ENCODE measurements at places on chromosomes 16 and 17. TPM values are rescaled to one million over a fixed set of nuclear protein-coding genes. Genes with fewer than 3 reads are reported as not detected.

CHRNE gene
- total RNA-seq: 0.79 TPM

CD79B gene
- total RNA-seq: 1.3 TPM

CEP112 gene
- total RNA-seq: 36.6 TPM

CPHXL gene
- total RNA-seq: not detected

SEZ6 gene
- 0.16 TPM for total RNA-seq

GRCh38 chr17:50003911-50004310 is 8.9 kb upstream of the DLX3 start:
- DNase-seq: no peak

DNA sequence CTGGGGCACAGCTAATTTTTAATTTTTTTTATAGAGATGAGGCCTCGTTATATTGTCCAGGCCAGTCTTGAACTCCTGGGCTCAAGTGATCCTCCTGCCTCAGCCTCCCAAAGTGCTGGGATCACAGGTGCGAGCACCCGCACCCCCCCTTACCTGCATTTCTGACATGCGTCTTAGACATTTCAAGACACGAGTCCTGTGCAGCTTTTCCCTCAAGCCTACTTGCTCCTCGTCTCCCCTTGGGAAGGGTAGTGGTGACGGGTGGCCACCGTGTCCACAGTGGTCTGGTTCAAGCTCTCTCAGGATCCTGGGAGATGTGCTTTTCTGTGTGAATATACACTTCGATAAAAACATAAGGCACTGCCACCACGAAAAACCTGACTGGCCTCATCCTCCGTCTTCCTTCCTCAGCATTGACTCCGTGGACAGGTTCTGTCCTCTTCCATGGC is 9.6 kb downstream of the CANT1 start:
- DNase-seq: no peak

DNA sequence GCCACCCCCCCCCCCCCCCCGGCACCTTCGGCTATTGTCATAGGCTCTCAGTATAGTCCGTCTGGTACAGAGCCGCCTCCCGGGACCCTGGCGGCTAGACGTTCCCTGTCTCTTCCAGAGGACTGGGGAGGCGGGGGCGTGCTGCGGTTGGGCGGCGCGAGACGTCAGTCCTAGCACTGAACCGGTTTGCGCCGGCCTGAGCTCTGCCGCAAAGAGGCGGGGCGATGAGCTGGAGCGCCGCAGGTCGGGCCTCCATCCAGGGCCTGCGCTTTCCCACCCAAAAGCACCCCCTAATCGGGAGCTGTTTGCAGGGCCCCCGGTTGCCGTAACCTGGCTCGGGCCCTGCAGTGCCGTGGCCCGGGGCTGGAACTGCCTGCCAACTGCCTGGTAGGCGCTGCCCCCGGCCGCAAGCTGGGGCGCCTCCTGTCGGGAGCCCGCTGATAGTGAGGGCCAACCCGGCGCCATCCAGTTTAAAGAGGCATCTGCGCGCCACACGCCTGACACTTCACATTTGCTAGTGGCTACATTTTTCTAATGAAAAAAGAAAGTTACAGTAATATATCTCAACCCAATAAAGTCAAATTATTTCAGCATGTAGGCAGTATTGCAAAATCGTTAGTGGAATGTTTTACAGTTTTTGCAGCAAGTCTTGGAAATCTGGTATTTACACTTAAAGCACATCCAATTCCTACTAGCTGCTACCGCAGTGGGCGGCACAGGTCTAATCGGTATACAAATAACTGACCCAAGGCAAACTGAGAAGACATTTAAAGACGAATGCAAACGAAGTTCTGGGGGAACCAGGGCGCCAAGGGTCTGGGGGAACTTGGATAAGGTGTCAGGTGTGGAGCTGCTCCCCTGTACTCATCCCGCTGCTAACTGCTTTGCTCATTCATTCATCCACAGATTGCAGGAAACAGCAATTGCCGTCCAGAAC is 753 bp upstream of the USP22 start:
- peak; percentile 94 for DNase-seq

DNA sequence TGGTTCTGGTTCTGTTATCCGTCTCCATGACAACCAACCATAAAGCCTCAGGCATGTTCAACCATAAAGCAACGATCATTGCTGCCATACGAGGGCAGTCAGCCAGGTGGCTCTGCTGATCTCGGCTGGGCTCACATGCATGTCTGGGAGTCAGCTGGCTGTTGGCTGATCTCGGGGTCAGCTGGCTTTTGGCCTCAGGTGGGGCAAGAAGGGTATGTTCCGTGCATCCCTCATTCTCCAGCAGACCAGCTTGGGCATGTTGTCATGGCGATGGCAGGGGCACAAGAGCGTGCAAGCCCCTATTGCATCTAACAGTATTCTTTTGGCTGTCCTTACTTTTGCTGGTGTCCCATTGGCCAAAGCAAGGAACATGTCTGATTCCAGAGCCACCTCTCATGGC is 86.2 kb downstream of the ABCC6 start:
- no peak for DNase-seq

GRCh38 chr16:23902748-23903414 is 67.1 kb downstream of the PRKCB start:
- no peak for DNase-seq

DNA sequence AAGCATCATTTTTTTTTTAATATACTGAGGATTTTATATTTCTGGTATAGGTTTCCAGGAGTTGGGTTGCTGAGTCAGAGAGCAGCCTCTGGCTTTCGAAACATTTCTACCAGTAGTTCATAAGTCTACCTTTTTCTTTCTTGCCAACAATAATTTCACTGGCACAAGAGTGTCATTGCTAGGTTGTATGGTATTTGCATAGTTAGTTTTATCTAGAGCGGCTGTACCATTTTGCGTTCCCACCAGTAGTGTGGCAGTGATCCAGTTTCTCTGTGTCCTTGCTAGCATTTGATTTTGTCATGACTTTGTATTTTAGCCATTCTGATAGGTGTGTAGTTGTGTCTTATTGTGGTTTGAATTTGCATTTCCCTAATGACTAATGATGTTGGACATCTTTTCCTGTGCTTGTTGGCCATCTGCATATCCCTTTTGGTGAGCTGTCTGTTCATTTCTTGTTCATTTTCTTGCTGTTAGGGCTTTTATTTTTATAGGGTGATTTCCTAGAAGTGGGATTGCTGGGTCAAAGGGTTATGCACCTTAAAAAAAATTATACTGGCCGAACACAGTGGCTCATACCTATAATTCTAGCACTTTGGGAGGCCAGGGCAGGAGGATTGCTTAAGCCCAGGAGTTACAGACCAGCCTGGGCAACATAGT is 39.9 kb downstream of the SNX29 start:
- DNase-seq: no peak

- no peak for DNase-seq
Measured at GRCh38 chr17:44253006-44253405, 14.9 kb downstream of the SLC4A1 start.

GRCh38 chr17:40534371-40535189 is 30.7 kb downstream of the CCR7 start:
- no peak for DNase-seq

DNA sequence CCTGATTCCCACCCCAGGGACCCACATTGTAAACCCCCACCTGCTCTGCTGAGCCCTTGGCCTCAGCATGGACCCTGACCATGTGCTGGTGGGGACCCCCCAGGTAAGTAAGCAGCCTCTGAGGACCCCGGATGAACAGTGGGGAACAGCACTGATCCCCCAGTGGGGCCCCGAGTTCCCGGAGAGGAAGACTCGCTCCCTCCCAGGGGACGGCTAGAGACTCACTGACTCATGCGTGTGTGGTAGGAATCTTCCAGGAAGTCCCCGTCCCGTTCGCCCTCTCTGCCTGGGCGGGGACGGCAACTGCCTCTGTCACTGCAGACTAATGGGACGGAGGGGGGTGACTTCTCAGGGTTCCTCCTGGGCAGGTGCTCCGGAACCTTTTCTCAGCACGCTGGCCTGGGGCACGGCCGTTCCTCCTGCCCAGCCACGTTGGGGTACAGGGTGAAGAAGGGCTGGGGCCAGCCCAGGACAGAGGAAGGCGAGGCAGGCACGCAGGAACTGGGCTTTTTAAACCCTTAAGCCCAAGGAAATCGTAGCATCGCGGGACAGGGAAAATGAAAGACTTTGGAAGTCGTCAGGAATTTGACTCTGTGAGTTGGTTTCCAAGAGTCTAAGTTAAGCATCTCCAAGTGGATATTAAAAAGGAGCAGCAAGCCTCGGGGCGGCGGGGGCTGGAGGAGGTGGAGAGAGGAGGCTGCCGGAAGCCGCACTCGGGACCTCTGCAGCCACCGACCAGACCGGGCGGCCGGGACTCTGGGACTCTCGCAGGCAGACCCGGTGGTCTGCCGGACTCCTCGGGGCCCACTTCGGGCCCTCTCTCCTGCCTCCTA is 178.7 kb downstream of the SEC14L1 start:
- no peak for DNase-seq

GRCh38 chr16:87040169-87041117 is 276.7 kb downstream of the C16orf95 start:
- no peak for DNase-seq

DNA sequence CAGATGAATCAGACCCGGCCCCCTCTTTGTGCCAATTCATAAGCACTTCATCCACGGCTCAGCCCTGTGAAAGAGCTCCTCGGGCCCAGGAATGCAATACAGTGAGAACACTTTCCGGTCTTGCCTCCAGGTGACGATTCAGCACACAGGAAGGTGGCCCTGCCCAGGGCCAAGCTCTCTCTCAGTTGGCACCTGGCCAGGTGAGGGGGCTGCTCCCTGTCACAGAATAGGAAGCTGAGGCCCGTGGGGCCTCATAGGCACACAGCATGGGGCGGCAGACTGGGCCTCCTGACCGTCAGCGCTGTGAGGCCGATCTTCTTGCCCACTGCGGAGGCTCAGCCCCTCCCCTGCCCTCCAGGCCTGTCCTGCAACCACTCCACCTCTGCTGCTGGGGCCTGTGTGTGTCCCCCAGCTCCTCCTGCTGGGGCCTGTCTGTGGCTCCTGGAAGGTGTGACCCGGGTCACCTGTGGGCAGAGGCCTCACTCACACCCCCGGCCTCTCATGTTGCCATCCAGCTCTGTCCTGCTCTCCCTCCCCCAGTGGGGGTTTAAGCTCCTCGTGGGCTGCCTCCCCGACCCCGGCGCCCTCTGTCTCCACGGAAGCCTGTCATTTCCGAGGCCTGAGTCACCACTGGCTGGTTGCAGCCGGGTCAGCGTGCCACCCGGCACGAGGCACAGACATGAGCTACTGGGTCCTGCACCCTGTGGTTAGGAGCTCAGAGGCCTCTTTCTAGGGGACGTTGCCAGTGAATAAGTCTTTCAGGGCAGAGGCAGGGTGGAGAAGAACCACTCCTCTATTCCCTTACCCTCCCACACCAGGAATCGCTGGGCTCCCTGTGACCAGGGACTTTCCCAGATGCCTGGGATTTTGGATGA is 114.4 kb downstream of the SEC14L1 start:
- peak; percentile 73 for DNase-seq

- DNase-seq: no peak
Measured at GRCh38 chr16:57884655-57885133, 82.4 kb upstream of the KIFC3 start.
